ENCODE measurements at places on chromosomes 3 and 15.
A peak's percentile ranks its signal among the peaks of the same experiment; 100 is the strongest.

DNA sequence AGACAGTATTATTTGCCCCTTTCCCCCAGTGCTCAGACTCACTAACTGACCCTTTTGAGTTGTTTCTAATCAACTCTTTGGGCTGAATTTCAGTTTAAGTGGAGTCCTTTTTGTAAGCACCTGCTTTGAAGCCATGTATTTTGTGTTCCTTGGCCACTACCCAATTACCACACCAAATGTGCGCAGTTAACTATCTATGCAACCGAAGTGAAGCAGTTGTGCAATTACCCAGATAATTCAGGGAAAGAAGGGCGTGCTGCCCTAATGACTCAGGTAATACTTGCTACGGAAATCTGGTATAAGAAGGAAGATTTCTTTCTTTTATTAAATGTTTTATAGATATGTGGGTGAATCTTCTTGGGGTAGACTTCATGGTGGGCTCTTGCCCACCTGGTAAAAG, 371.9 kb upstream of the TBL1XR1 start:
- no peak for DNase-seq

- DNase-seq, result no peak
Observed at GRCh38 chr15:57698243-57698642, 8.3 kb upstream of the POLR2M start.

DNA sequence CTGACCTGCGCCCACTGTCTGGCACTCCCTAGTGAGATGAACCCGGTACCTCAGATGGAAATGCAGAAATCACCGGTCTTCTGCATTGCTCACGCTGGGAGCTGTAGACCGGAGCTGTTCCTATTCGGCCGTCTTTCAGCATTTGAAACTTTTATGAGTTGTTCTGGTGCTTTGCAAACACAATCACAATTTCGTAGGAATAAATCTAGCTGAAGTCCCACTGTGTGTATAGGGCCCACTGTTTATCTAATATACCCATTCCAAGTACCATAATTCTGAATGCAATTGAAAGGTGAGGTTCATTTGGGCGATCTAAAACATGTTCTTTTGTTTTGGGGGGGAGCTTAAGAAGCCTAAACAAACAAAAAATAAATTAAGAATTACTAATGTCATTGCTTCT, 572.1 kb downstream of the FGF12 start:
- DNase-seq, result no peak

DNA sequence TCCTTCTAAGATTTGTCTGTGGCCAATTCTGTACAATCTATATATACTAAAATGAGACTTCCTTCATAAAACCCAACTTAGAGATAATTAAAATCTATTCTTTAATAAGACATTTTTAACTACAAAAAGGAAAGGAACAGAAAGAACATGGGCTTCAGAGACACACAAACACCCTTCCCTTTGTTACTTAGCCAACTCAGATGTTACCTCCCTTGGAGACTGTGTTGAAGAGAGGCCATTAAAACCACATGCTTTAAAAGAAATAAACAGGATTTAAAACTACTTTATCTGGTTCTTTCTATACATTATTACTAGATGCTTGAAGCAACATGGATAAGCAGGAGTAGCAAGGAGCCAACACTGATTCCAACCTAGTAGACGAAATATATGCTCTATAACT, 42.0 kb downstream of the LRRFIP2 start:
- DNase-seq, result no peak

GRCh38 chr15:64503197-64503596, 42.8 kb downstream of the ZNF609 start:
- no peak for DNase-seq

- DNase-seq, result no peak
Observed at GRCh38 chr3:62653796-62654195, 221.4 kb downstream of the CADPS start.

DNA sequence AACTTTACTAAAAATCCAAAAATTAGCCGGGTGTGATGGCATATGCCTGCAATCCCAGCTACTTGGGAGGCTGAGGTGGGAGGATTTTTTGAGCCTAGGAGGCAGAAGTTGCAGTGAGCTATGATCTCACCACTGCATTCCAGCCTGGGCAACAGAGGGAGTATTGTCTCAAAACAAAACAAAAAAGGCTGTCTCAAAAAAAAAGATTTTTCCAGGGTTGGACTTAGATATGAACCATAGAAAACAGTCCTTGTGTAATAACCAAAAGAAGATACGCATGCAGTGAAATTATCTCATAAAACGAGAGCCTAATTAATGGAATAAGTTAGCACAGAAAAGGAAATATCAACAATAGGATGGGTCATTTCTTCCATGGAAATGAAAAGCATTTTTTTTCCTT, 320.4 kb upstream of the RASGRP1 start:
- no peak for DNase-seq

DNA sequence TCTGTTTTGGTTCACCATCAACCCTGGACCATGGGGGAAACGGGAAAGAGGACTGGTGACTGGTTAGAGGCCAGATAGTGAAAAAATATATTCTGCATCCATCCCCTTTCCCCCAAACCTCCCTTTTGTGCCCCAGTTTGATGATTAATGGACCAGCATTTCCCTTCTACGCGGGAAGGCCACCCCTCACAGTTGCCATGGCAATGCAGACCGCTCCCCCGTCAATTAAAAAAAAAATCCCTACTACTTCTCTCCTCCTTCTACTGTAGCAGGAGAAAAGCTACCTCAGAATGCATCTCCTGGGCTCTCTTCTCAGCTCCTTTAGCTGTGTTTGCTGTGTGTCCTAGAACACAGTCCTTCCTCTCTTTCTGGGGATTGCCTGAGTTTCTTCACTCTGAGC, 4.0 kb downstream of the BAHD1 start:
- no peak for DNase-seq

GRCh38 chr3:157081626-157082210, 78.2 kb downstream of the CCNL1 start:
- DNase-seq, result peak; percentile 88

DNA sequence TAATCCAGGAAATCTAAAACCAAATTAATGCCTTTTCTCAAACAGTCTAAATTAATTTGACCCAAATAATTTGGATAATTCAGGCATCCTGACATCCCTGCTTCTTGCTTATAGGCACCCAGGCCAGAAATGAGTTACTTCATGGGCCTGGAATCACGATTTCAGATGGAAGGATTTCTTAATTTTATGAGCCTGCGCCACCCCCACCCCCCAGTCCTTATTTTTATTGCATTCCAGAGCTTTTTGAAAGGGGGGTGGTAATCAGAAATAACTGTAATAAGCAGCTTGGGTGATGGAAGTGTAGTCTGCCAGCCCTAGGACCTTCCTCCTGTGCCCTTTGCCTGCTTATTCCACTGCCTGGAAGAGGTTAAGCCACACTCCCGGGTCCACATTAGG, 1.3 kb downstream of the AP2M1 start:
- DNase-seq, result no peak

All from left ventricle myocardium inferior (tissue), 1 donor.